ENCODE measurements at places on chromosomes 3 and 15.

DNA sequence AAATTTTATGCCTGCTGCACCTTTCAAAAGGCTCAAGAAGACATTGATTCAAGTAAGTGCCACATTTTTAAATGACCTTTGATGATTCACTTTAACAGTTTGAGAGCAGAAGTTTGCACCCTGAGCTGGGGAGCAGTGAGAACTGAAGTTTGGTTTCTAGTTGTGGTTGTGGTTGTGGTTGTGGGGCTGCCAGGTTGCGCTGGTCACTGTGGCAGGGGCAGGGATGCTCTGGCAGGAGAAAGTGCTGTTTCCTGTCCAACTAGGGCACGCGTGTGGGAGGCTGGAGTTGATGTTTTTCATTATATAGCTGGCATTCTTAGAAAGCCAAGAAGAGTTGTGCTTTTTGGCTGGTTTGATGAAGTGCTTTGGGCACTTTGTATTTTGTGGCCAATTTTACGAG is 339.7 kb upstream of the NR2F2 start:
- DNase-seq, result no peak

DNA sequence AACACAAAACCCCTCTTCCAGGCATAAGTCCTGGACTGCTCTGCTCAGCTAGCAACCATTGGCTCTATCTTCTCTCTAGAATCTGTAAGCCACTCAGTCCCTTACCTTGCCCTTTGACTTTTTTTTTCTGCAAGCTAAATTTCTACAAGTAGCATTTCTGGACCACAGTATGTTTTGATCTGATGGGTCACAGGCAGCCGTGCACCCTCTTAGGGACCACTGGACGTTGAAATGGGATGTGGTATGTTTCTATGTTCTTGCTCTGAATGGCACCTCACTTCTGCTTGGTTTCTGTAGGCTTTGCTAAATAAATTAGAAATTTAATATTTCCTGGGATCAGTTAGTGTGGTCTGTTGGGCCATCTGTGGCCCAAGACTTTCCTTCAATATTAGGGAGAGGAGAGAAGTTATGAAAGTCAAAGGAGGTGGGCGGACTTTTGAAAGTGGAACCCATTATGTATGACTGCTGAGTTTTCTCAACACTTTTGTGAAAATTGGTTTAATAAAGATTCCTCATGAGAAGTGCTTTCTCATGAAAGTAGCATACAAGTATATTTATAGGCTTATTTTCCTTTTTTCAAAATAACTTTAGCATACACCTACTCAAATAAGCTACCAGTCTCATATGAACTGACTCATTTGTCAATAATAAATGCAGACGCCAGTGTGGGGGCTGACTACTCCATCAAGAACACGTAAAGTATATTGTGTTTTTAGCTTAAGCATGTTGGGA is 18.4 kb upstream of the TIPARP start:
- DNase-seq, result no peak

DNA sequence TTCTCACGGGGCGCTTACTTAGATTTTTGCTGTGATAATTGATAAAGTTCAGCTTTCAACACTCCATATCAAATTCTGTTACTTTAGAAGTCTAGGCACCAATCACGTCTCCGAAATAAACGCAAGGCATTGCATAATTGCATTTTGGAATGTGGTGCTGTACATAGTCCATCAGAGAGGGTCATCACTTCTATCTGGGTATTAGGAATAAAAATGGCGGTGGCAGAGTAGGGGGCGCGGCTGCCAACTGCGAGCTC is 365 bp upstream of the UQCC5 start:
- DNase-seq, result no peak

GRCh38 chr15:22815766-22816165 is 22.7 kb upstream of the NIPA2 start:
- DNase-seq, result no peak

DNA sequence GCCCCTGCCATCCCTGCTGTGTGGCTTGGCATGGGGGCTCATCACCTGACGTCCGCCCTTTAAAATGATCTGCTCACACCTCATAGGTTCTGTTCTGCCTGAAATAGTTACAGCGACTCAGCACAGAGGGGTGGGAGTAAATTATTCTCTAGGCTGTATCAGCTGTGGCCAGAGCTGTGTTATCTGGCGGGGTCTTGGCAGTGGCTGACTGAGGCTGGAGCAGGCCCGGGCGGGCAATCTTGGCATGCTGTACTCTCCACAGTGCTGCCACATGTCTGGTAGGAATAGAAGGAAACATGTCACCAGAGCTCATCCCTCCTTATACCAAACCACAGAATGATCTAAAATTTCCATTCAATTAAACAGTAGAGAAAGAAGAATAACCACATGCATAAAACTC is 499.9 kb upstream of the LMCD1 start:
- DNase-seq, result no peak

GRCh38 chr15:84654689-84655453 is 788 bp upstream of the WDR73 start:
- peak; percentile 65 for DNase-seq

DNA sequence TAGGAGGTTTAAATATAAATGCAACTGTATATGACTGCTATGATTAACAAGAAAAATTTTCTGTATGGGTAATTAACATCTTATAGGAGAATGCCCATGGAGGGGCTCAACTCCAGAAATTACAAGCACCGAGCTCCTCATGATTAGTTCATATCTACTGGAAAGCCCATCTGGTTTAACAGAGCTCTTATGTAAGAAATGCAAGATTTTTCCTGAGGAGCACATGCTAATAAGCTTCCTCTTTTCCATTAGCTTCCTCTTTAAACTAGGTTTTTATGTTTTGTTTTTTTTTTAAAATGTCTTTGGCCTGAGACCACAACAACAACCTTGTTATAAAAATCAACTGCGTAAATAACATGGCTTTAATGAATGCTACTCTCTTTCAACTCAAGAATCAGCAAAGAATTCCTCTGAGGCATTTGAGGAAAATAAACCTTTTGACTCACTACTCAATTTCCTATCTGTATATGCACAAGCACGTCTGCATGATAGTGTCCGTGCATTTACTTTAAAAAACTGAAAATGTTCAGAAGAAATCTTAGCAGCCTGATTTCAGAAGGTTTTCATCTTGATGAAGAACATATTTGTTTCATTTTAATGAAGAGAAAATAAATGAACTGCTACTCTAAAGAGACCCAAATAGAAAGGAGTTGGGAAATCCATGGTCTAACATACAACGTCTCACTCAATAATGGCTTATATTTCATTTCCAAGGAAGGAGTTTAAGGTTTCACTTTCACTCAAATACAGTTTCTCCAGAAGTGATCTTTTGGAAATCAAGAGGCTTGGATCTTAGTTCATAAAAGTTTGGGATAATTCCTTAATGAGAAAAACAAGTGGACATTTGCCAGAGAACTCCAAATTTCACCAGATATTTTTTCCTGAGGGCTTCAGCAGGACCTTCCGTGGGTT is 180.8 kb downstream of the KCNAB1 start:
- no peak for DNase-seq

DNA sequence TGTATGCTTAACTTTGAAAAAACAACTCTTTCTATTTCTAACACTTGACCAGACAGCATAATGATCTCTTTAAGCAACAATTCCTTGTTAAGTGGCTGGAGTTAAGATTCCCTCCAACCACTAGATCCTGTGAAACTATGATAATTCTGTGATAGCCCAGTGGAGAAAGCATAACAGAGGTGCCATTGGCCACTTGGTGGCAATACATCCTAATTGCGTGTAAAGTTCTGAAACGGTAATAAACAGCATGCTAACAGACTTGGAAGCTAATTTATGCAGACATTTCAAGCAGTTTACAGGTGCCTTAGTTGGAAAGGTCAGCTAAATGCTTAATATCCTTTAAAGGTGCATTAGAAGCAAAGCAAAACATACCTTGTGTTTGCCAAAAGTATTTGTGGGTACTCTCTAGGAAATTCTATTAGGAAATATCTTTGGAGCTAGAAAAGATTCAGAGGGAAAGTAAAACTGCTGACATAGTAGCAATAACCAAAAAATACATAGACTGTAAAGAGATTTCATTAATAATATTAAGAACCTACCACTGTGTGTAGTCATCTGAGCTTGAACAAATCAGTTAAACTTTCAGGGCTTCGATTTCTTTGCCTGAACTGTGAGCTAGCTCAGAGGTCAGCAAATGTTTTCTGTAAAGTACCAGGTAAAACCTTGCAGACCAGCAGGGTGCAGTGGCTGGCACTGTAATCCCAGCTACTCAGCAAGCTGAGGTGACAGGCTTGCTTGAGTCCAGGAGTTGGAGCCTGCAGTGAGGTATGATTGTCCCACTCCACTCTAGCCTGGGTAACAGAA is 19.0 kb upstream of the CSTA start:
- DNase-seq, result no peak

- DNase-seq, result no peak
These were observed 17.6 kb downstream of the IFT80 start for GRCh38 chr3:160381470-160381869.
